Activated CD4-positive, alpha-beta T cell treated with anti-CD3 and anti-CD28 coated beads for 36 hours (primary cell): ENCODE measurements at places on chromosomes 1 and 21.

- no peak for DNase-seq
Observed at GRCh38 chr1:176032040-176032645, 174.9 kb downstream of the COP1 start.

GRCh38 chr1:51504806-51505525 is 14.1 kb downstream of the EPS15 start:
- DNase-seq = peak; percentile 45

DNA sequence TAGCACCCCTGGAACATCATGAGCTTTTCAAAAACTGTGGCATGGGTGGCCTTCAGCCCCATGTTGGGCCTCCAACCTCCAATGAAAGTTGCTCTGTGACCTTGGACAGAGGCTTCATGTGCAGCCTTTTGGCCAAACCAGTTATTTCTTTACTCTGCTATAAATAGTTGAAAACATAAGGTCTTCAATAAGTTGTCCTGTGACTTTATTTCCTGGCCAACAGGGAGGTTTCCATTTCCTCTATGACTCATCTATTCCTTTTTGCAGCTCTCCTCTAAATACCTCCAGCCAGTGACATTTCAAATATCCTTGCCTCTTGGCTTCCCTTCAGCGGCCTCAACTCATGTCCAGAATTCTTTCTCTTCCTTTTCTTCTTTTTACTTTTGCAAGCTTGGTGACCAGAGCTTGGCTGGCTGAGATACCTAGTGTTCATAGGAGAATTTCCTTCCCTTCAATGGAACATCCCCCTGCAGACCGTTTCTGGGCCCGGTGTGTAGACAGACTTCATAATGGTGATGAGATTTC is 22.7 kb upstream of the TRIM67 start:
- no peak for DNase-seq

DNA sequence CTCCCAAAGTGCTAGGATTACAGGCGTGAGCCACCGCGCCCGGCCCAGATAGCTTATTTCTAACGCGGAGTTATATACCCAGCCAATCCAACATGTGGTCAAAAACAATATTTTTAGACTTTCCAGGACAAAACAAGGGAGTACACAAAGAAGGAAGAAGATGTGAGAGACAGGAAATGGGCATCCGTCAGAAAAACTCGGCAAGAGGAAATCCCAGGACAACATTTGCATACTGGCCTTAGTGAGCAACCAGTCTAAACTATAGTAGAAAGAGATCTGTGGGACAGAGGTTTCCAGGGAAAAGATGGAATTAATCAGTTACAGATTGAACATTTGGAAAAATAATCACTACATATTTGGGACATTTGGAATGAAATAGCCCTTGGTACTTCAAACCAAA is 11.4 kb downstream of the ARMH1 start:
- no peak for DNase-seq
